Activated CD4-positive, CD25-positive, alpha-beta regulatory T cell treated with anti-CD3 and anti-CD28 coated beads, Interleukin-2, amount 50 U/mL, for 24 hours (primary cell): ENCODE measurements at places on chromosomes 4 and X.

- ATAC-seq: no peak
These were observed 5.2 kb downstream of the KCNE5 start for GRCh38 chrX:109619771-109620170.

DNA sequence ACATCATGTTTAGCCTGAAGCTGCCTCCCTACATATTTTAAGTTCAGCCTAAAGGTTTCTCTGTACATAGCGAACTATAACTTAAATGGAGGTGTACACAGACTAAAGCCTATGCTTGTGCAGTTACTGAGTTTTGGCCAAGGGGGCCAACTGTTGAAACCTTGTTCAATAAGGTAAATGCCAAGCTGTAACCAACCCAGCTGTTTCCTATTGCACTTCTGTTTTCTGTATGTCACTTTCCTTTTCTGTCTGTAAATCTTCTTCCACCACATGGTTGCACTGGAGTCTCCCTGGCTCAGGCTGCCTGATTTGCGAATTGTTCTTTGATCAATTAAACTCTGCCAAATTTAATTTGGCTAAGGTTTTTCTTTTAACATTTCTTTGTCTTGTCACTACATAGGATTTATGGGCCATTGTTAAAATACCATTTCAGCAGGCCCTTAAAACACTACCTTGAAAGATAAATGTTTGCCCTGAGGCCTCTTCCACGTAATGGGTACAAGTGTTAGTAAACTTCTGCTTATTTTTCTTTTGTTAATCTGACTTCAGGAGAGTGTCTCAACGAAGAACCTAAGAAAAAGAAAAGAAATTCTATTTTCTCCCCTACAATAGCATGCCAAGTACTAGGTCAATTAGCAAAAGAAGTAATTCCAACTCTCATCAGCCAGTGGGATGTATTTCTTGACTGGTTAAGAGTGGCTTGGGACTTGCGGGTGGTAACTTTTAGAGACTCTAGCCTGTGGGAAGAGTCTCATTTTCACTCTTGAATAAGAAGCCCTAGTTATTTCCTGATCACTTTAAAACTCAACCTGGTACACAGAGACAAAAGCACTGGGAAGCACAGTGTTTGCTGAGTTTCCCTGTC lies 45.7 kb upstream of the PRSS12 start:
- no peak for ATAC-seq

DNA sequence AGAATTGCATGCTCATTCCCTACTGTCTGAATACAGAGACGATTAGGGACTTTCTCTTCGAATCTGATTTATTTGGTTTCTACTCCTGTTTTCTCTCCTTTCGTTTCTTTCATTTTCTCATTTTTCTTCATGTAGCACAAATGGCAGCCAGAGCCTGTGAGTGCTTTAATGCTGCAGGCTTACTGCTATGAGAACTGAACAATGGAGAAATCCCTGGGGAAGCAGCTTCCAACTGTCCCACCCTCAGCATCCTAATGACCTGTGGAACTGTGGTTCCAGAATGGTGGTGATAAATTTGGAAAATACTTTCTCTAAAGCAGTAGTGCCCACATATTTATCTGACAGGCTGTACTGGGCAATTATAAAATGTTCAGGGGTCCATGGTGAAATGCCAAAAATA lies 930.4 kb downstream of the DMD start:
- ATAC-seq: no peak

- no peak for ATAC-seq
These were observed 331.2 kb downstream of the PAPSS1 start for GRCh38 chr4:107388736-107389274.

DNA sequence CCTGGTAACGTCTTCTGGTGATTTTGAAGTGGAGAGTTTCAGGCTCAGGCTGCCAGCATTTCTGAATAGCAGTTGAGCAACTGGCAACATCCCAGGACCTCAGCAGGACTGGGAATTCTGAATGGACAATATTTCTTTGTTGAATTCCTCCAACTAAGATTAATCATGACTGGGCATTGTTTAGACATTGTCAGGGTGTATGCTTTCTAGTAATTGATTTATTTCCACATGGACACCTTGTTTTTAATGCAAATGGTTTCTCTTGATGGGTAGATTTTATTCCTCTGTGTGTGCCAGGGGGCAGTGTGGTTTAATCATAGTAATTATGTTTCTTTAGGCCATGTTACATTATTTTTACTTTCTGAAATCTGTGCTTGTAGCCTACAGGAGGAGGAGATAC lies 1004.7 kb upstream of the LCORL start:
- no peak for ATAC-seq

- ATAC-seq: no peak
These were observed 164.1 kb upstream of the PPARGC1A start for GRCh38 chr4:24053934-24054333.

DNA sequence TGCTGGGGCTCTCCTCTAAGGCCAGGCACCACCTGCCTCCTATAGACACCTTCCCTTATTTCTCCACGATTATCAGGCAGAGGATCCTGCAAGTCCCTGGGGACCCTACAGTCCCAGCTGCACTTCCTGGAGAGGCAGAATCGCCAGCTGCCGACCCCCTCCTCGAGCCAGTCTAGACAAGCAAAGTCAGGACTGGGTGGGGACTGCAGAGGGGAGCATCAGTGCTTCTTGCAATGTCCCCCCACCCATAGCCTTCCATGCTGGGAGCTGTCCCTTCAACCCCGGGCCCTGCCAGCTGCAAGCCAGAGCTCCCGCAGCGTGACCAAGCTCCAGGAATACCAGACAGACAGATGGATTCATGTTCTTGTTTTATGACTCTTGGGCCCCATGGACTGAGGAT lies 1.4 kb upstream of the CRMP1 start:
- ATAC-seq: no peak

DNA sequence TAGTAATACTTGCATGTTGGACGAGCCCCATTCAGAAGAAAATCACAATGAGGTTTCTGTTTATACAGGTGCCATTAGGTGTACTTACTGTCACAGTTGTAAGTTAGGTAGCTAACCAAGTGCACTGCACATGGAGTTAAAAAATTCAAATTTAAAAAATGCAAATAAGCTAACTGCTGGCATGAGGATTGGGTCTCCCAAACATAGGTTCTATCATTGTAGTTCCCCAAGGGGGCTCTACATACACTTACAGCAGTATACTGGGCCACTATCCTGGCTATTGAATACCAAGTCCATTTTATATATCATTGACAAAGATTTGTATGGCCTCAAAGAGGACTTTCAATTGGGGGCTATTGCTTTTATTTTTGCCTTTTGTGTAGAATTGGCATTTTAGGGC lies 153.4 kb downstream of the FMR1NB start:
- ATAC-seq: no peak

- ATAC-seq: no peak
These were observed 413.3 kb upstream of the RASGEF1B start for GRCh38 chr4:81884986-81885385.

DNA sequence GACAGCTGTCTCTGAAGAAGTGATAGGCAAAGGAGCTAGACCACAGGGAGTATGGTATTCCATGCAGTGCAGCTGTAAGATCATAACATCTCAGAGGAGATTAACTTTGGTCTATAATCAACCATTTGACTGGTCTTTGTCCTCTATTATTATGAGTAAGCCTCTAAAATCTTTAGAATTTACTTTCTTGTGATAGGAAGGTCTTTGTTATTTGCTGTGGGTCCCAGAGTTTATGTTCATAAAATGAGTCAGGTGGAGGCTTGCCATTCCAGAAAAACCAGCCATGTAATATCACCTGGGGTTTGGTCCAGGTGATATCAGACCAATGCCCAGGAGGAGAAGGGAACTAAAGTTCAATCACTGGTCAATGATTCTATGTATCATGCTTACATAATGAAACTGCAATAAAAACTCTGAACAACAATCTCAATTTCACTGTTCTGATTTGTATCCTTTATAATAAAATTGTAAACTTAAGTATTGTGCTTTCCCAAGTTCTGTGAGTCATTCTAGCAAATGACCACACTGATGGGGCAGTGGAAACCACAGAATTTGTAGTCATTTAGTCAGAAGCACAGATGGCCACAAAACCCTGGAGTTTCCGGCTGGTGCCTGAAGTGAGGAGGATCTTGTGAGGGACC lies 239.6 kb upstream of the TRAM1L1 start:
- ATAC-seq: no peak

DNA sequence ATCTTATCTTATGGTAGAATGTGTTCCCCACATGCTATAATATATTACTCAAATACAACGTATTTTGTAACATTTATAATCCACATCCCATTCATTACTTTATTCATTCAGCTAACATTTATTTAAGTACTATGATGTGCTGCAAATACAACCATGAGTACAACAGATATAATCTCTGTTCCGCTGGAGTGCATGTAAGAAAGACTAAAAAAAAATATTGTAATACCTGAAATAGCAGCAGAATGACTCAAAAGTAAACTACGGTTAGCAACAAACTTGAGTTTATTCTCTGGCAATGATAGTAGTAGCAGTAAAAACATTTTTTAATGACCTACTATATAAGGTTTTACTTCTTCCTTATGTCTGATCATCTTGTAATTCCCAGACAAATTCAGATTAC lies 1776.3 kb downstream of the STIM2 start:
- no peak for ATAC-seq

GRCh38 chr4:136103616-136104015 lies 1428.7 kb downstream of the PCDH18 start:
- no peak for ATAC-seq

- ATAC-seq: no peak
These were observed 18.8 kb downstream of the DOK7 start for GRCh38 chr4:3481783-3482393.

DNA sequence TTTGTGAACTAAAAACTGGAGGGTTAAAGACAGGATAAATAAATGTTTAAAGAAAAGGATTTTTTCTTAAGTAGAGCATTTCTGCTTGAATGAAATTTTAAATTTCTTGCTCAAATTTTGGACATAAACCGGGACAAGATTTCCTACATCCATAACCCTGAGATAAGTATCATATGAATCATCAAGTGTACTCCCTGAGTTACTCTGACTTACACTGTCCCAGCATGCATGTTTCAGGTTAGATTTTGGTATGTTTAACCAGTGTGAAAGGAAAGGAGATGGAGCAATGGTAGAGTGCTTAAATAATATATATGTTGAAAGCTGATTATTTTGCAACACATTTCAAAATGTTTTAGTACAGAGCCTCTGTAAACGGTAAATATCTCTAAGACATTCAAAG lies 175.2 kb downstream of the ADGRL3 start:
- no peak for ATAC-seq

- no peak for ATAC-seq
These were observed 24.3 kb upstream of the GLRA2 start for GRCh38 chrX:14504960-14505538.

DNA sequence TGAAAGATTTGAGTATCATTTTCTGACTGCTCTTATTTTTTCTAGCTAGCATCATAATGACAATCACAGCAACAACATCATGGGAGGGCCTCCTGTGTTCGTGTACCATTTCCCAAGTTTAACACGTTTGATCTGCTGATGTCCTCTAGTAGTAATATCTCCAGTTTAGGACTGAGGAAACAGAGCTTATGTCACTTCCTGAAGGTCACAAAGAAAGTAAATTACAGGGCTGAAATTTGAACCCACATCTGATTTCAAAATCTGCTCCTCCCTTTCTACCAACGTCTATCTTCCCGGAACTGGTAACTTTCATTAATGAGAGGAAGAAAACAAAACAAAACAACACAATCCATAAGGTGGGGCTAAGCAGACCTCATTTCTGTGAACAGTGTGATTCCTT lies 302.7 kb downstream of the PACRGL start:
- ATAC-seq: no peak

- ATAC-seq: no peak
These were observed 538.2 kb downstream of the DMD start for GRCh38 chrX:32673193-32673592.

GRCh38 chr4:4734425-4734824 lies 125.0 kb upstream of the MSX1 start:
- no peak for ATAC-seq

DNA sequence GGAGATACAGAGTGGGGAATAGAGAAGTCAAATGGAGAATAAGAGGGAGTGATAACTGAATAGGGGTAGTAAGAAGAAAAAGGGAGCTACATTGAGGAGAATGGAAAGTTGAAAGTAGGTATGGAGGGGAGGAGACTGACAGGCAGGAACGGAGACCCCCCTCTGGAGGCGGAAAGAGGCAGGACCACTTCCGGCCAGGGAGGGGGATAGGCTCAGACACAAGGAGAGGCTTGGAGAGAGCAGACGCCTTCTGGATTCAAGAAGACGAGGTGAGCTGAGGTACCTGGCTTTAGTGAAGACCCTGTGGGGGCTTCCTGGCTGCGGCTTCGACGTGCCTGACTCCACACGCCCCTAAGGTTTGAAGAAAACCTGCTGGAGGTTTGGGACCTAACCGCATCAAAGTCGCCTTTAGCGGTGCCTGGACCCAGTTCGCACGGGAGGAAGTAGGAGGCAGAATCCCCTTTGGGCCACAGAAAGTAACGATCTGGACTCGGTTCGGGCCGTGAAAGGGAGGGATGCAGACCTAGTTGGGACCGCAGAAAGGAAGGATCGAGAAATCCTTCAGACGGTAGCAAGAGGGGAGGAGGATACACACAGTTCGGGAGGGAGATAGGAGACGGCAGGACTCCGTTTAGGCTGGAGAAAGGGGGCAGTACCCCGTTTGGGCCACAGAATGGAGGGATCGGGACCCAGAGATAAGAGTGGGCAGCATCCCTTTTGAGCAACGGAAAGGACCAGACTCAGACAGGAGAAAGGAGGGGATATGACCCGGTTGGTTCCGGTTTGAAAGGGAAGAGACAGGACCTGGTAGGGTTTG lies at the start of gene TRO:
TRO (plus strand) TSS at position 215 of the 817 bp plus-strand sequence. CDS start 1,423 bp downstream, outside the sequence.
- no peak for ATAC-seq
